Activated B cell treated with CpG ODN at 0.5 μM for 24 hours (primary cell): ENCODE measurements at places on chromosomes 16 and 17.
A peak's percentile ranks its signal among the peaks of the same experiment; 100 is the strongest.

DNA sequence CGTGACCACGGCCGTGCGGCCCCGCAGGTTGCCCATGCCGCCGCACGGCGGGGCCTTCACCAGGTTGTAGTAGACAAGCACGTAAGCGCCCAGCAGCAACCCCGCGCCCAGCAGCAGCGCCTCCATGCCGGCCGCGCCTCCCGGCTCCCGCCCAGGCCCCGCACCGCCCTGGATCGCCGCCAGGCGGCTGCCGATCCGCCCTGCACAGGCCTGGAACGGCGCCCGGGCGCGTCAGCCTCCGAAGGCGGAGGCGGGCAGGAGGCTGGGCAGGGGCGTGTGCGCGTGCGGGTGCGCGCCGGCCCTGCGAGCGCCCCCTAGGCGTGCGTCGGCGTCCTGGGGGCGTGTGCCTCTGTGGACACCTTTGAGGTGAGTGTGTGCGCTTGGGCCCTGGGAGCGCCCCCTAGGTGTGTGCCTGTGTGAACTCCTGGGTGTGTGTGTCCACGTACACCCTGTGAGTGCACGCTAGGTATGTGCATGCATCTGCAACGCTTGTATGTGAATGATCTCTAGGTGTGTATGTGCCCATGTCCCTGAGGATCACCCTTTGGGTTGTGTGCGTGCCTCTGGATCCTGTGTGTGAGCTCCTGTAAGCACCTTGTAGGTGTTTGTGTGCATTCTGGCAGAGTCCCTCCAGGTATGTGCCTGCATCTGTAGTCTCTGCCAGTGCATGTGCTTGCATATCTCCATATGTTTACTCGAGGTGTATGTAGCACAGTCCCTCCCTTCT lies at the start of gene DHRS13:
Gene DHRS13 (minus strand): TSS at position 261 of the 727 bp plus-strand sequence. CDS start 135 bp downstream, at position 126.
- DNase-seq = peak; percentile 97

DNA sequence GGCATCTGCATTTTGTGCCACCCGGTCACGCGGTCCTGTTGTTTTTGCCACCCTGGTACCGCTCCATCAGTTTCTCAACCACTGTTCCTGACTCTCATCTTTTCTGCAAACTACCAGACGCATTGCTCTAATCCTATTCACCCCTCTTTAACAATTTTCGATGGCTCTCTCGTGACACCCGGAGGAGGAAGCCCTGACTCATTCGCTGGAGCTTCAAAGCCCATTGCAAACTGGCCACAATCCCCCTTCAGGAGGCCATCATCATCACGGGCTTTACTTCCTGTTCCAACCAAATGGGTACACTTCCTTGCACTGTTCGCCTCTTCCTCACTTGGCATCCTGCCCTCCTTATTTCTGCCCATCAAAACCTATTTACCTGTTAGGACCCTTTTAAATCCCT lies 155.3 kb downstream of the RGS9 start:
- DNase-seq = no peak

DNA sequence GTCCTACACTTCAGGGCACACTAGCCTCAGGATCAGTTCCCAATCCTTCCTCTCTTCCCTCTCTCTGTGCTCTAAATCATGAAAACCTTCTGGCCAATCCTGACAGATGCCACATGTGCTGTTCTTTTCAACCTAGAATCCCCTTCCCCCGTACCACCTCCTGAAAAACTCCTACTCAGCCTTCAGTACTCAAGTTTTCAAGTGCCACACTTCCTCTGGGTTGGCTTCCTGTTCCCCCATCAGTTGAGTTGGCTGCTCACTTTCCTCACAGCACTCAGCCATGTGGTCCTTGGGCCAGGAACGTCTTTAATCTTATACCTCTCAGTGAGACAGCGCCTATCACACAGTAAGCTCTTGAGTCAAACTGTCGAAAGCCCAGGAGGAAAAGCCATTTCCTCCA lies 3.3 kb downstream of the ASPHD1 start:
- no peak for DNase-seq

DNA sequence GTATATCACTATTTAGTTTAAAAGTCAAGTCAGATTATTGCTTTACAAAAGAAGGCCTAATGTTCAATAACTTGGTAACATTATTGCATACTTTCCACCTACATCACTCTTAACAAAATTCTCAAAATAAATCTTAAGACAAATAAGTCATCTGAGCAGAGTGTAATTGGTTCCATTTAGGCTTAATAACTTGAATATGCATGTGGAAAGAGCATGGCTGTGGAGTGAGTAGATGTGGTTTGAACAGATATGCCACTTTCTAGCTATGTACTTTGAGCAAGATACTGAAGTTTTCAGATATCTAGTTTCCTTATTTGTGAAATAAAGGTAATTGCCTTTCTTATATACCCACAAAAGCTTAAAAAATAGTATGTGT lies 6.7 kb upstream of the EVI2A start:
- no peak for DNase-seq

DNA sequence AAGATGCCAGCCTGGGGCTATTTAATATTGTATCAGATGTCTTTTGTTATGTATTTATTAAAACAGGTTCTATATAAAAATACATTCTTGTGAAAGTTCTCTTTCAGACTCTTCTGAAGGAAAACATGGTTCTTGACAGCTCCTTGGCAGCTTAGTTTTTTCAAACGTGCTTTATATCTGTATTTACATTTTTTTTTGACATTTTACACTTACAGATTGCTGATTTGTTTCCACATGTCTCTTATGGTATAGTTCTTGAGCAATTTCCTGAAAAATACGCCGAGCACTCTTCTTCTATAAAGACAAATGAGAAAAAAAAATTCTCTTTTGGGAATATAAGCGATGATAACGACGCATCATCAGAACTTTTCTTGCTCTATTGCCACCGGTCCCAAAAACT lies 9.5 kb downstream of the IGSF6 start:
- DNase-seq = no peak

DNA sequence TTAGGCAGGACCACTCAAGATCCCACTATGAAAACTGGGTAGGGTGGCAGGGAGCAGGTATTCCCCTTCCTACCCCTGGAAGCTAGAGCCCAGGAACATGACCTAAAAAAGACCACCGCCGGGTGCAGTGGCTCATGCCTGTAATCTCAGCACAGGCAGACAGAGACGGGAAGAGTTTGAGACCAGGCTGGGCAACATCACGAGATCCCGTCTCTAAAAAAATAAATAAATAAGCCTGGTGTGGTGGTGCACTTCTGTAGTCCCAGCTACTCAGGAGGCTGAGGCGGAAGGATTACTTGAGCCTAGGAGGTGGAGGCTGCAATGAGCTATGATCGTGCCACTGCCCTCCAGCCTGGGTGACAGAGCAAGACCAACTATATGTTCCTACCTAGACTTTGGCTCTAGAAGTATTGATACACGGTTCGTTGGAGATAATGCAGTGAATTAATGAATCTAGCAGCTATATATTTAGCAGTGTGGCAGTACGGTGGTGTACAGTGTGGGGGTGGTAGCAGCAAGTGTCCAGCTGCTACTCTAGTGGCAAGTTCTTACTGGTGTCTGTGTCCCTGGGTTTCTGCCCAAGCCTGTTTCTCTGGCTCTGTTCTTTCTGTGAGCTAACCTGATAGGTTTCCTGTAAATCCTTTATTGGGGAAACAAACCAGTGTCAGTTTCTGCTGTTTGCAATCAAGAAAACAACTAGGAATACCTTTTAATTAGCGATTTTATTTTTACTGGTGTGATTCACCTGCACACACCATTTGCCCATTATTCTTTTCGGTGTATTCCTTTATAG lies 3.3 kb upstream of the USP31 start:
- DNase-seq = no peak

DNA sequence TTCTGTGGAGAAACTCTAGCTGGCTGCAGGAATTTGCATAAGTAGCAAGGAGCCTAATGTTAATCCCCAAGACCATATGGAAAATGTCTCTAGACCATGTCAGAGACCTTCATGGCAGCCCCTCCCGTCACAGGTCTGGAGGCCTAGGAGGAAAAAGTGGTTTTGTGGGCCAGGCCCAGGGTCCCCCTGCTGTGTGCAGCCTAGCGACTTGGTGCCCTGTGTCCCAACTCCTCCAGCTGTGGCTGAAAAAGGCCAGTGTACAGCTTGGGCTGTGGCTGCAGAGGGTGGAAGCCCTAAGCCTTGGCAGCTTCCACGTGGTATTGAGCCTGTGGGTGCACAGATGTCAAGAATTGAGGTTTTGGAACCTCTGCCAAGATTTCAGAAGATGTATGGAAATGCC lies 306.9 kb upstream of the CA10 start:
- no peak for DNase-seq

DNA sequence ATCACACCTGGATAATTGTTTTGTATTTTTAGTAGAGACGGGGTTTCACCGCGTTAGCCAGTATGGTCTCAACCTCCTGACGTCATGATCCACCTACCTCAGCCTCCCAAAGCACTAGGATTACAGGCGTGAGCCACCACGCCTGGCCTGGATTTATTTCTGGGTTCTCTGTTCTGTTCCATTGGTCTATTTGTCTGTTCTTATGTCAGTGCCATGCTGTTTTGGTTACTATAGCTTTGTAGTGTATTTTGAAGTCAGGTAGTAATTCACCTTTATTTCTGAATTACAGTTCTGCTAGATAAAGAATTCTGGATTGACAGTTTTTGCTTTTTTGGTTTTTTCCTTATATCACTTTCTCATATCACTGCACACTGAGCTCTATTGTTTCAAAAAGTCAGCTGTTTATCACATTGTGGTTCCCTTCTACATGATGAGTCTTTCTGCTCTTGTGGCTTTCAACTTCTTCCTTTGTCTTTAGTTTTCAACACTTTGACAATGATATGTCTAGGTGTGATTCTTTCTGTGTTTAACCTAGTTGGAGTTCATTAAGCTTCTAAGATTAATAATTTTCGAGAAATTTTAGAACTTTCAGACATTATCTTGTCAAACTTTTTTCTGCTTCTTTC lies 98.2 kb downstream of the CA4 start:
- DNase-seq = no peak

DNA sequence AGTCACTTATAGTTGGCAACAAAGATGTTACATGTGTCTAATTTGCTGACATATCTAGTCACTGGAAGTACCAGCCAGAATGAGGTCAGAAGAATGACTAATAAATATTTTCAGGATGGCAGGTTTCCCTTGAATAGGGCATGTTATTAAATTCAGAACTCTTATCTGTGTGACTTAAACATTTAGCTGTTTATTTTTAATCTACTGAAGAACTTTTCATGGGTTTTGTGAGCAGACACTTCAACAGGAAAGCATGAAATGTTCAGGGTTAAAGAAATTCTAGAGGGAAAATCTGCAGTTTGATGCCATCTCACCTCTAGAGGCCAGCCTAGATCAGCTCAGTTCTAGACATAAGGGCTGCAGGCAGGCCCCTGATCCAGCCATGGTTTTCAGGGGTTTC lies 13.2 kb downstream of the JPT2 start:
- DNase-seq = no peak

DNA sequence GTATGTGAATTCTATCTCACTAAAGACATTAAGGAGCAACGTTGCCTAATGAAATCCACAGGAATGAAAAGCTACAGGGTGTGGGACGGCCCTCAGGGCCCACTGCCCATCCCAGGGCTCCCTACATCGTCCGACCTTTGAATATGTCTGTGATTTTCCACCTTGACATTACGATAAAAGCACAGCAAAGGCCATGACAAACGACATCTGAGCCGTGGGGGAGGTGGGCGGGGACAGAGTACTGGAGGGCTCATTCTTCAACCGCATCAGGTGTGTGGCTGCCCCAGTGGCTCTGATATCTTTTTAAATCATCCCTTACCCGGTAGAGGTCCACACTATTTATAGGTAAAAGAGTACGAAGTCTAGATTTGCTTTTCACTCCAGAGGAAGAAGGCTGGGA lies 35.1 kb downstream of the LMF1 start:
- no peak for DNase-seq

GRCh38 chr16:6611535-6611934 lies 721.1 kb upstream of the RBFOX1 start:
- DNase-seq = no peak

DNA sequence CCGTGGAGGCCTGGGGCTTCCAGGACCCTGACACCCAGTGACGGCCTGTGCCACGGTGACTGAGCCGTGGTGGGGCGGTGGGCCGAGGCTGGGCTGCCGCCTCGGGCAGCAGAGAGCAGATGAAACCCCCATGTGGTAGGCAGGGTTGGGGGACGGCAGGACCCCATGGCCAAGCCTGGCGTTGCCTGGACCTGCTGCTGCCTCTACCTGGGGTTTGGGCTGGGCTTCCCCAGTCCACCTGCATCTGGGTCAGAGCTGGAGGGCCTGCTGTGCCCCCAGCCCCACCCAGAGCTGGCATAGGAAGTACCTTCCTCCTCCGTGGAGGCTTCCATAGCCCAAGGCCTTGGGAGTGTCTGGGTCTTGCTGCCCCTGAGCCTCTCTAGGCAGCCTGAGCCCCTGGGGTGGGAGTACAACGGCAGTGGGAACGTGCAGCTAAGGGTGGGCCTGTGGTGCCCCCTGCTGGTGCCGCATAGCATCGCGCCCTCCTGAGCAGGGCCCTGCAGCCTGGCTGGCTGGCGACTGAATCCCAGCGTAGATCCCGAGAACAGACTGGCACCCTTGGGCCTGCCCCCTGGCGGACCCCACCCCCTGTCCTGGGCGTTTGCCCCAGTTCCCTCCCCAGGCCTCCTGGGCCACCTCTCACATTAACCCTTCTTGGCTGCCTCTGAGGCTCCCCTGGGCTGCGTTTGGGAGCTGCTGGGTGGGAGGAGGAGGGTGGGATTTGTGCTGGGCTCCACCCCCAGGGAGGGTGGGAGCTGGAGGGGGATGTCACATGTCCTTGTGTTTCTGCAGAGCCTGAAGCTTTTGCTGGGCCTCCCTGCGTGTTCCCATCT lies 12.6 kb upstream of the ATP6V0C start:
- DNase-seq = peak; percentile 77

DNA sequence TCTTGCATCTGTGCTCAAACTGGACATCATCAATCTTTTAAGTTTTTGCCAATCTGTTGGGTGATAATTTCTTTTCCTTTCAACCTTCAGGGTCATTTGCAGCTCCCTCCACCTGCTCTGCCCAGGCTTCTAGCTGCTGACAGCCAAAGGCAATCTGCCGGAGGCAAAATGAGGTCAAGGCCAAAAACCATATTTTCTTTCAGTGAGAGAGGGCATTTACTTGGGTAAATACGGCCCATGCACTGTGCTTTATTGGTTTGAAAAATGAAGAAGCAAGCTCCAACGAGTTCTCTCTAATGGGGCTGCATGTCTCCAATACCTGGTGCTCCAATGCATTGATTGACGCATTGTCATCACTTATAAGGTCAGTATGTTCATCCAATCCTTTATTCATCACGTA lies 23.1 kb downstream of the RBFOX1 start:
- no peak for DNase-seq

GRCh38 chr17:78185981-78186691 lies 716 bp downstream of the TK1 start:
- DNase-seq = no peak

GRCh38 chr16:67632415-67633172 lies 12.3 kb upstream of the CARMIL2 start:
- no peak for DNase-seq

- no peak for DNase-seq
Measured at GRCh38 chr16:79592186-79592585, 8.4 kb downstream of the MAF start.

DNA sequence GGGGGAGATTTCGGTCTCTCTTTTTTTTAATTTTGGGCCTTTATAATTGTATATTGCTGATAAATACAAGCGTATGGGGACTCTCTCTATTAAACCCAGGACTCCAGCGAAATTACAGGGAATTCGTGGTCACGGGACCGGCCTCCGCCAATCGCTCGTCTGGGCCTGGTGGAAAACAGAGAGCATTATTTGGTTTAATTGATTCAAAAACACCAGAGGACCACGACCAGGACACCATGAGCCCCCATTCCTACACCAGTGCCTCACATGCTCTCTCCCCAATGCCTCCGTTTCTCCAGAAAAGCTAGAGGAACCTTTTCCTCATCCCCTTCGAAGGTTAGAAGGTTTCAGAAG lies at the start of gene HOXB2:
Gene HOXB2 (minus strand): TSS at position 88 of the 354 bp plus-strand sequence. CDS start 198 bp downstream, outside the sequence.
- no peak for DNase-seq
